ENCODE measurements at places on chromosomes 12 and 14. TPM values are rescaled to one million over a fixed set of nuclear protein-coding genes. Genes with fewer than 3 reads are reported as not detected.

GRCh38 chr12:88723219-88723618 is 142.9 kb upstream of the KITLG start:
- no peaks in the 10 kb centered on the region for H3K27me3 ChIP-seq
- peak; percentile 23 for DNase-seq
- no peak overlapping the region for H3K27ac ChIP-seq

- no peak overlapping the region for H3K4me3 ChIP-seq
- no peaks in the 10 kb centered on the region for H3K4me1 ChIP-seq
- DNase-seq, result peak; percentile 74
- no peak overlapping the region for H3K27ac ChIP-seq
- peaks cover 3% of the 10 kb centered on the region for H3K27me3 ChIP-seq
Observed at GRCh38 chr14:22448035-22448904, 140.8 kb downstream of the DAD1 start.

GRCh38 chr12:115155665-115156645 is 472.0 kb upstream of the TBX3 start:
- peak overlapping the region; percentile 73 for H3K27ac ChIP-seq
- H3K27me3 ChIP-seq, result no peaks in the 10 kb centered on the region
- no peak overlapping the region for H3K4me3 ChIP-seq
- H3K36me3 ChIP-seq, result no peaks in the 10 kb centered on the region
- peaks cover 6% of the 10 kb centered on the region for H3K4me1 ChIP-seq

- H3K4me3 ChIP-seq, result no peak overlapping the region
- no peaks in the 10 kb centered on the region for H3K4me1 ChIP-seq
- no peak for DNase-seq
- no peak overlapping the region for H3K27ac ChIP-seq
- no peaks in the 10 kb centered on the region for H3K36me3 ChIP-seq
- H3K27me3 ChIP-seq, result no peaks in the 10 kb centered on the region
Observed at GRCh38 chr14:104304451-104305351, 166.3 kb downstream of the KIF26A start.

SMARCD1 gene
- 34.3 TPM for total RNA-seq

- H3K27ac ChIP-seq, result no peak overlapping the region
- no peak for DNase-seq
- no peaks in the 10 kb centered on the region for H3K4me1 ChIP-seq
- H3K36me3 ChIP-seq, result no peaks in the 10 kb centered on the region
- no peaks in the 10 kb centered on the region for H3K27me3 ChIP-seq
Observed at GRCh38 chr12:113589437-113589836, 117.8 kb upstream of the LHX5 start.

DNA sequence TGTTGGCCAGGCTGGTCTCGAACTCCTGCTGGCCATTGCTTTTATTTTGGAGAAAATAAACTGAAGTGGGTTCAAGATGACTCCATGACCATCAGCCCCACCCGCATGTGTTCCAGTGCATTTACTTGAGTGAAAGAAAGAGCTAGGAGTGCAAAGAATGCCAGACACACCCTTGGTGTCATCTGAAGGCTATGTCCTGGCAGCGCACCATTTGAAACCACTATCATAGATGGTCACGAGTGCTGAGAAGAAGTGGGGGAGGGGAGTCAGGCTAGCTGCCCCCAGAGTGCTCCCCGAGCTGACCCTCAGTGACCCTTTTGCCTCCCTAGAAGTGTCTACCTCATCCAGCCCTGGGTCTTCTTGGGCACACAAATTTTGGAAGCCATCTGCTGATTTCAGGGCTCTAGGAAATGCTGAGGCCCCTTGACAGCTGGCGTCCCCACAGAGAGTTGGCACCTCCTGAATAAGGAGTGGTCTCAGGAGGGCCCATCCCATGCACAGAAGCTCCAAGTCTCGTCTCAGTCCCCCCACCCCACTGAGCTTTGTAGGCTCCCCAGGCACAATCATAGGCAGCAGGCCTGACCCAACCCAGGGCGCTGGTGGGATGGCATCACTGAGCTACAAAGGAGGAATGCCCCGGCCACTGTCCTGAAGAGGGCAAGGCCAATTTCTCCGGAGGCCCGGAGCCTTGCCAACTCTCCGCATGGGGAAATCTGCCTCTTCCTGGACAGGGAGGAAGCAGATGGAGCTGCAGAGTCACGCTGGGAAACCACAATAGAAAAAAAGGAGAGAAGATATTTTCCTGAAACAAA is 28.0 kb downstream of the PXN start:
- no peaks in the 10 kb centered on the region for H3K27me3 ChIP-seq
- H3K4me3 ChIP-seq, result no peak overlapping the region
- H3K27ac ChIP-seq, result peak overlapping the region; percentile 85

GRCh38 chr14:52553002-52553670 is 500 bp downstream of the GPR137C start:
- no peak for DNase-seq
- H3K27ac ChIP-seq, result no peak overlapping the region
- no peaks in the 10 kb centered on the region for H3K27me3 ChIP-seq
- H3K4me1 ChIP-seq, result peaks cover 2% of the 10 kb centered on the region
- H3K36me3 ChIP-seq, result no peaks in the 10 kb centered on the region
- peak overlapping the region; percentile 65 for H3K4me3 ChIP-seq

DNA sequence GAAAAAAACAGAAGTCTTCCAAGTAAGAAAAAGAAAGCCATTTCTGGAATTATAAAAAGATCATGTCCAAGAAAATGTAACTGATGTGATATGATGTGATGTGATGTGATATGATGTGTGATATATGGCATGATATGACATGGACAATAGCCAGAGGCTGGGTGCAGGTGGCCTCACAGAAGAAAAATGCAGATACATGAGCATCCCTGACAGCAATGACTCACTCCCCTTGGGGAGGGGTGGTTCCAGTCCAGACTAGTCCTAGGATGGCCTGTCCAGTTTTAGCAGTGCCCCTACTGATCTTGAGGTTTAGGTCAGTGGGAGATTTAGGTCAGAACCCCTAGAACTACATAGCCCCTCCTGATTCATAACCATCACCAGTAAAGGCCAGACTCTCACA is 3.5 kb upstream of the RHOJ start:
- no peak overlapping the region for H3K27ac ChIP-seq
- no peak overlapping the region for H3K4me3 ChIP-seq
- H3K27me3 ChIP-seq, result no peaks in the 10 kb centered on the region
- H3K36me3 ChIP-seq, result no peaks in the 10 kb centered on the region
- no peaks in the 10 kb centered on the region for H3K4me1 ChIP-seq

CCDC197 gene
- total RNA-seq, result not detected

DNA sequence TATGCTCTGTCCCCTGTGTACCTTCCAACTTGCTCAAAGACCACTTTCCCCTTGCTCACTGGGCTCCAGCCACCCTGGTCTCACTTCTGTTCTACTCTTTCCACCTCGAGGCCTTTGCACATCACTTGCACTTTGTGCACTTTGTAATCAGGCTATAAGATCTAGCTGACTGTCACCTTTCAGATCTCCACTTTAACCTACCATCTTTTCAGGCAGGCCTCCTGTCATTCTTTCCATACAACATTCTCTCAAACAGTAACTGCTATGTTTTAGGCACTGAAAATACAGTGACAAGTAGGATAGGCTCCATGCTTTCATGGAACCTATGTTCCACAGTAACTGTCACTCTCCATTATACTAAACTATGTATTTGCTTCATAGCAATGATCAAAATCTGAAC is 14.0 kb downstream of the CPM start:
- H3K36me3 ChIP-seq, result no peaks in the 10 kb centered on the region
- no peak overlapping the region for H3K4me3 ChIP-seq
- no peak for DNase-seq
- H3K27ac ChIP-seq, result no peak overlapping the region

DNA sequence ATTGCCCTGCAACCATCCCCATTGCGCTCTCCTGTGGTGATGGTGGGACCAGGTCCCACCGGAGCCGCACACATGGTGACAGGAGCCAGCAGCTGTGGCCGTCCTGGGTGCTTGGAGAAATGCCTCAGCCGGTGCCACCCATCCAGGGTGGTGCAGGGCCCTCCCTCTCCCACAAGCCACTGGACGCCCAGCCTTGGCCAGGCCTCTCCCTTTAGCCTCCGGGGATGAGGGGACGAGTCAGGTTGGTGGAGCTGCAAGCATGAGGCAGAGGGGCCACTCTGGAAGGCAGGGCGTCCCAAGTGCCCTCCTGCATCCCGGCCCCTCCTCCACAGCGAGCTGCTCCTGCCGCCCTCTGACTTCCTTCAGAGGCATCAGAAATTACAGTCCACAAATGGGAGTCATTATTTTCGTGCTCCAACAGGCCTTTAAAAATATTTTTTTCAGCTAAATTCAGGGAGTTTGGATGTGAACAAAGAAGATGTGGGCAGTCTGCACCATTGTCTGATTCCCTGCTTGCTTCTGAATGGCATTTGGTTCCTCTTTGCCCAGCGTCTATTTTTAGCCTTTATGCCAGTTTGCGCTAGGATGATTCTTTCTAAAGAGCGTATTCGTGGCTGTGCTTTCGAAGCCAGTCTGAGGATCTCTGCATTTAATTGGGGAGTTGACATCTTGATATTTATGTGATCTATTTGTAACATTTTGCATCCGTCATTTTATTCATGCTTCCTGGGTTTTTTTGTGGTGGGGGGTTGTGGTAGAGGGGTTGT is 189.4 kb downstream of the ADGRD1 start:
- DNase-seq, result no peak
- no peak overlapping the region for H3K27ac ChIP-seq
- no peak overlapping the region for H3K4me3 ChIP-seq
- no peaks in the 10 kb centered on the region for H3K4me1 ChIP-seq
- H3K36me3 ChIP-seq, result no peaks in the 10 kb centered on the region
- no peaks in the 10 kb centered on the region for H3K27me3 ChIP-seq

DNA sequence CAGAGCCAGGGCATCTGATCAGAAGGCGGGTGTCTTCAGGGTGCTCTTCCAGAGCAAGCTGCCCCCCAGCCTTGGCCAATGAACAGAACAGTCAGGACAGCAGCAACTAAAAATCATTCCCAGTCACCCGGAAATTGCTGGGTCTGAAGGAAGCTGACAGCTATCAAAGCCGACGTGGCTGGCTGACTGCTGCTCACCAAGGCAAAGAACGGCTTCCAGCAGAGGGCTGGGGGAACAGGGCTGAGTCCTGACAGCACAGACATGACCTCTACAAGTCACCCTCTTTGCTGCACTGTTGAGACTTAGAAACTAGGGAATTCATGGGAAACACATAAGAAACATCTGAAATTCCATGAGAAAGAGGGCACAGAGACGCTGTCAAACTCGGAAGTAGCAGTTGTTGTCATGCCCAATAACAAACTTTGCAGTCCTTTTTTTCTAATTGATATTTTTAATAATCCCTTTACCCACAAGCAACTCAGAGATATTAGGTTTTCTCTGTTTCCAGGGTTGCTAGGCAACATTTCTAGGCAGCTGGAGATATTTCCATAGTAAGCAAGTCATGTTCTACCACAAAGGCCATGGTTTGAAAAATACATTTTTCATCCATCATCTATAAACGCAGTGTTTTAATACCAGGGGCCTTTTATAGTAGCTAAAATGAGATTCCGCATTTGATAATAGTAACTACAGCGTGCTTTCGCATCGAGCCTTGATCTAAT is 365.2 kb downstream of the SEC23A start:
- H3K4me3 ChIP-seq, result no peak overlapping the region
- no peak overlapping the region for H3K27ac ChIP-seq
- no peaks in the 10 kb centered on the region for H3K27me3 ChIP-seq
- no peaks in the 10 kb centered on the region for H3K36me3 ChIP-seq

DNA sequence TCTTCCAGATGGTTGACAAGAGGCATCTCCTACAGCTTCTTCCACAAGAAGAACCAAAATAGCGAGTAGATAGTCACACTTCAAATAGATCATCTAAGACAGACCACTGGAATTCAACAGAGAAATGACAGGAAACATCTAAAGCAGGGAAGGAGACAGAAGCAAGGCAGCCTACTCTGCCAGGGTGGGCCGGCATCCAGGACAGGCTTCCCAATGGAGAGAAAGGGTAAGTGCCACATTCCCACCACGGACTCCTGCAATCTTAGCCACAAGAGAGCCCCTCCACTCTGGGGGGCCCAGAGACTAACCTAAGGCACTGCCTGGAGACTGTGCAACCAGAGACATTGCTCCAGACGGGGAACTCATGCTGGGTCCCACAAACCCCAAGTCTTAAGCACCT is 154.5 kb downstream of the NDUFA12 start:
- H3K4me3 ChIP-seq, result no peak overlapping the region
- H3K36me3 ChIP-seq, result no peaks in the 10 kb centered on the region
